ENCODE measurements at places on chromosomes 5 and 9. TPM values are rescaled to one million over a fixed set of nuclear protein-coding genes. Genes with fewer than 3 reads are reported as not detected.

GRCh38 chr5:57527870-57528269 lies 45.3 kb upstream of the ACTBL2 start:
- DNase-seq, result no peak

GRCh38 chr5:34610546-34610945 lies 45.6 kb upstream of the RAI14 start:
- no peak for DNase-seq

DNA sequence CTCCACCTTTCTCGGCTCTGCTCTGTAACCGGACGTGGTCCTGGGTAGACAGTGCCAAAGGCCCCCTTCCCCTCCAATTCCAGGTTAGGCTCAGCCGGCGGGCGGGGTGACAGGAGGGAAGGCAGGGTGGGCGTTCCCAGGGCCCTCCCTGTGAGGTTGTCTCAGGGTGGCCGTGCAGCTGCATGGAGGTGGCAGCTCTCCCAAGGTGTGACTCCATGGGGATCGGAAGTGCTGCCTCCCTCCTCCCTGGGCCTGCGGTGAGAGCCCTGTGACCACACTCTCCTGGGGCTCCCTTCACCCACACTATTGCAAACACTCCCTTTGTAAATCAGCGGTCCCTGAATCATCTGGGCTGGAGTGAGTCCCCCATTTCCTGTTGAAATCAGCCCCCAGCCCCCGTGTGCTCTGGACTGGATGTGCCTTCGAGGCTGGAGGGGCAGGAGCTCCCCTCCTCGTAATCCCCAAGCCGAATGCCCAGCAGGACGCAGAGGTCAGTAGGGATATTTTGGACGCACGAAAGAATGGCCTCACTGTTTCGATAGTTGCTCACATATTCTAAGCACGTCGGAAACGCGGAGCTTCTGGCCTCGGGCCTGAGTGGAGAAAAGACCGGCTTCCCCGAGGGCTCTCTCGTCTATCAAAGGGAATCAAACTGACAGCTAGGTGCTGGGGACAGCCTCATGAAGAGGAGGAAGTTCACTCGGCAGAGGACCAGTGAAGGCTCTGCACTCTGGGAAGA lies 107.6 kb upstream of the COL5A1 start:
- no peak for DNase-seq

PCDHB13 gene
- total RNA-seq, result not detected

- DNase-seq, result no peak
These were observed 125.0 kb downstream of the ADAMTSL1 start for GRCh38 chr9:18598969-18599368.

Measured in activated T-helper 1 cell treated with anti-CD3 and anti-CD28 coated beads, Interleukin-12 subunit alpha, Interleukin-12 subunit beta, Interleukin-2, Interleukin-4 antibody, amounts not matched to agents 30 ng/mL and 10 ng/mL and 1 ng/mL, durations not matched to agents 14 hours and 24 hours and 36 hours (primary cell).